ENCODE measurements at places on chromosomes 6 and 20. TPM values are rescaled to one million over a fixed set of nuclear protein-coding genes. Genes with fewer than 3 reads are reported as not detected.

GRCh38 chr6:69693762-69694161, 103.0 kb downstream of the LMBRD1 start:
- no peak for DNase-seq
- no peak overlapping the region for H3K4me3 ChIP-seq
- peaks cover 32% of the 10 kb centered on the region for H3K36me3 ChIP-seq

DNA sequence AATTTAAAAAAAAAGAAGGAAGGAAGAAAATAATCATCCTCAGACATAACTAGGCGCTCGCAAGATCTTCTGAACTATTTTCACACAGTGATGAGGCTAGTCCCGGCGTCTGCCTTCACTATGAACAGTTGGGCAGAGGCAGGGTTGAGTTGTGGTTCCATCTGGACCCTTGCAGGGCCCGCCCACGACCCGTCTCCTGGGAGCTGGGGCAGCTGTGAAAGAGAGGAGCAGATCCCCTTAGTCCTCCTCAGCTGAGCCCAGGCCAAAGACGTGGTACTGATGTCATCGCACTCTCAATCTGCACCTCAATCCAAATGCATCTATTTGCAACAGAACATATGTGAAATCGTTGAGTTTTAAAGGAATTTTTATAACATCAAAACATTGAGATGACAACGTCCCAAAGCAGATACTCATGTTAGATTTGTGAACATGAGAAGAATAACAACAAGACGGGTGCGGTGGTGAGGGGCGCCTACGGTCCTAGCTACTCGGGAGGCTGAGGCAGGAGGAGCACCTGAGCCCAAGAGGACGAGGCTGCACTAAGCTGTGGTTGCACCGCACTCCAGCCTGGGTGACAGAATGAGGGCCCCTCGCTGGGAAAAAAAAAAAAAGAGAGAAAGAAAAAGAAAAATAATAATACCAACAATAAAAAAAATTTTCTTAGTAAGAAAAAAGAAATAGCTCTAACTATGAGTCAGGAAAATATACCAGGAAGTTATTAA, 15.3 kb downstream of the TCFL5 start:
- H3K4me1 ChIP-seq: peaks cover 1% of the 10 kb centered on the region
- no peak overlapping the region for H3K27ac ChIP-seq
- H3K27me3 ChIP-seq: no peaks in the 10 kb centered on the region
- H3K36me3 ChIP-seq: peaks cover 12% of the 10 kb centered on the region

GRCh38 chr20:48629069-48629959, 198.5 kb downstream of the PREX1 start:
- H3K36me3 ChIP-seq: peaks cover 15% of the 10 kb centered on the region
- no peak overlapping the region for H3K4me3 ChIP-seq
- DNase-seq: no peak
- H3K27me3 ChIP-seq: no peaks in the 10 kb centered on the region
- H3K4me1 ChIP-seq: no peaks in the 10 kb centered on the region

GRCh38 chr6:658244-658643, 1.3 kb upstream of the HUS1B start:
- peaks cover 42% of the 10 kb centered on the region for H3K4me1 ChIP-seq
- H3K27ac ChIP-seq: peak overlapping the region; percentile 82
- no peaks in the 10 kb centered on the region for H3K27me3 ChIP-seq
- no peak overlapping the region for H3K4me3 ChIP-seq
- peaks cover 9% of the 10 kb centered on the region for H3K36me3 ChIP-seq

MEI4 gene
- total RNA-seq: not detected

- H3K4me1 ChIP-seq: peaks cover 22% of the 10 kb centered on the region
- no peak overlapping the region for H3K4me3 ChIP-seq
- no peaks in the 10 kb centered on the region for H3K36me3 ChIP-seq
- no peak overlapping the region for H3K27ac ChIP-seq
Observed at GRCh38 chr6:139829576-139829975, 455.1 kb upstream of the CITED2 start.

GRCh38 chr6:42961020-42961470, 491 bp downstream of the GNMT start:
- H3K4me3 ChIP-seq: peak overlapping the region; percentile 70
- no peak overlapping the region for H3K27ac ChIP-seq
- H3K4me1 ChIP-seq: peaks cover 17% of the 10 kb centered on the region

All from osteocyte (in vitro differentiated cells).